CD4-positive, alpha-beta T cell treated with Interferon gamma for 1 hour (primary cell): ENCODE measurements at places on chromosomes 4 and X.

DNA sequence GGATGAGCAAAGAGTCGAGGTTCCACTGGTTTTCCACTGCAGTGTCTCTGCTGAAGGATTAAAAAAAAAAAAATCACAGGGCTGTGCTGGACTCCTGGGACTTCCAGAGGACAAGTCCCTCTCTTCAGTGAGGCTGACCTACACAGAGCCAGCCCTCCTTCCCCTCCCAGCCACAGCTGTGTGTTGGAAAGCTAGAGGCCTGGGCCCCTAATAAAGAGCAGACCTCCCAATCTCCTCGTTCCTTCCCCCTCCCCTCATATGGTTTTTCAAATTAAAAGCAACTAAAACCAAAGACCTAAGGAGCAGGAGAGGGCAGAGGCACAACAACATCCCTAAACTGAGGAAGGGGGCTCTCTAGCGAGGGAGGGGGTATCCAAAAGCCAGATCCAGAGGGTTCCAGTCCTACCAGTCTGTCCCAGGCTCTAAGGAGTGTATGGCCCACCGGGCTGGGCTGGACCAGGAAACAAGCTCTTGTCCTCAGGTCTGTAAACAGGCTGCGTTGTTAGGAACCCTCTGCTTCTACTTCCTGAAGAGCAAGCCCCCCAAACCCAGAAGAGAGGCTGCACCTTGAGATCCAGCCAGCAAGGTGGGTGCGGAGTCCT is 4.0 kb upstream of the PDGFRA start:
- DNase-seq = no peak

- no peak for DNase-seq
Observed at GRCh38 chr4:85784947-85785346, 310.0 kb downstream of the ARHGAP24 start.

DNA sequence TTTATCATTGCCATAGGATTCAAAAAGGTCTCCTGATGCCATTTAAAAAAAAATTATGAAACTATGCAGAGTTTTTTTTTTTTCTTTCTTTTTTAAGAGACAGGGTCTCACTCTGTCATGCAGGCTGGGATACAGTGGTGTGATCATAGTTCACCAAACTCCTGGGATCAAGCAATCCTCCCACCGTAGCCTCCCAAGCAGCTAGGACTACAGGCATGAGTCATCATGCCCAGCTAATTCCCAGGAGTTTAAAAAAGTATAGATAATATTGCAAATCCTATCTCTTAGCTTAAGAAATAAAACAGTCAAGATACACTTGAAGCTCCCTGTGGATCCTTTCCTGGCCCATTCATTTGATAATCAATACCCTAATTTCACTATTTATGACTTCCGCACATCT is 58.6 kb upstream of the PRSS48 start:
- DNase-seq = no peak

- DNase-seq = no peak
Observed at GRCh38 chr4:107017443-107018343, 18.4 kb downstream of the DKK2 start.

- no peak for DNase-seq
Observed at GRCh38 chrX:129719931-129720530, 18.7 kb upstream of the XPNPEP2 start.

DNA sequence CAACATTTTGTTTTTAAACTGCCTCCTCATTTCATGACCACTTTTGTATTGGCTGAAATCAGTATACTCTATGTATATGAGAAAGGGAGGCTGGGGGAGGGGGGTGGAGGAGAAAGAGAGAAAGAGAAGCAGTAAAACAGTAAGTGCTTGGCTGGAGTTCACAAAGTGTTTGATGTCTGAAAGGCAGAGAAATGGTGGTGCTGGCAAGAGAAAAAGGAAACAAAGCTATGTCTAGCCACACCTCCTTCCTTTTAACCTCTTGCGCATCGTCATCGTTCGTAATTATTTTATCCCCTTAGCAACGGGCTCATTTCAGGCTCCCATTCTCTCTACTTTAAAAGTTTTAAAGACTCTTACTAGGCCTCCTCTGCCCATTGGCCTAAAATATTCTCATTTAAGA is 25.6 kb downstream of the RPA4 start:
- DNase-seq = no peak

DNA sequence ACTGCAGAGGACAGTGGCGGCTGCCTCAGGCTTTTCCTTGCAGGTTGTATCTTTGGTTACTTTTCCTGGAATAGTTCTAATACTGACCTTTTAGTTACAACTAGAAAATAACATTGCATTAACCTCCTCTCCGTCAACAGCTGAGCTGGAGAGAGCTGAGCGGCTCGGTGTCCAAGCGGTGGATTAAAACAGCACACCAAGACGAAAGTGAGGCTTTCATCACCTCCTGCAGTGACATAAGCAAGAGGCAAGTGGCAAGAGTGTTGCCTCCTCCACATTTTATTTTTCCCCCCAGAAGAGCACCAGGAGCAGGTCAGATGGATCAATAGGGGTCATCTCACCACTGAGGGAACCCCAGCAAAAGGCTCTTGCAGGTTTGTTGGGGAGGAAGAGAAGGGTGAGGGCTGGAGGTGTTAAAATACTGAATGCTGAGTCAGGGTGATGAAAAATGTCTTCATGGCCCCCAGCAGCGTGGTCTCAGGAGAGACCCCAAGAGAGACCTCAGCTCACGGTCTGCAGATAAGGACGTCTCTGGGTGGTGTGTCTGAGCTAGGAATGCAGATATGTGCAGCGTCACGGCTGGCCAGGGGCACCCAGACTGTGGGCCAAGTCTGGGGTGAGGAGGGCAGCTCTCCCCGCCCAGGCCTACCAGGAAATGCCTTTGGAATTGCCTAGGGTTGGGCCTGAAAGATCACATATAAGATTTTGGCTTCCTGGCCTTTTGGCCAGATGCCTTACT is 50.3 kb downstream of the CASP3 start:
- no peak for DNase-seq

DNA sequence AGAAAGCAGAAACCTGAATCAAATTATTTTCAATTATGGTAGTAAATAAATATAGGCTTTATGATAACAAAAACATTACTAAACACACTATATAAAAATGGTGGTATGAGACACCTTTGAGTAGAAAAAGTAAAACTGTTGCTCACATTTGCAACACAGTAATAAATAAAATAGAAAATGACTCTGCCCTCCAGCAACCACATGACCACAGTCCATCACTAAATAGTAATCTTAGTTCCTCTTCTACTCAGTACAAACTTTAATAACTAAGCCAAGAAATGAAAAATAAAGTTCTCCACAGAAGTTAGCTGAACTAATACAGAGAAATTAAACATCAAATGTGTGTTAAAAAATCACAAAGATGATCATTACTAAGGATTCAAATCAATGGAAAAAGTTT is 108.5 kb downstream of the ADGRA3 start:
- DNase-seq = no peak

DNA sequence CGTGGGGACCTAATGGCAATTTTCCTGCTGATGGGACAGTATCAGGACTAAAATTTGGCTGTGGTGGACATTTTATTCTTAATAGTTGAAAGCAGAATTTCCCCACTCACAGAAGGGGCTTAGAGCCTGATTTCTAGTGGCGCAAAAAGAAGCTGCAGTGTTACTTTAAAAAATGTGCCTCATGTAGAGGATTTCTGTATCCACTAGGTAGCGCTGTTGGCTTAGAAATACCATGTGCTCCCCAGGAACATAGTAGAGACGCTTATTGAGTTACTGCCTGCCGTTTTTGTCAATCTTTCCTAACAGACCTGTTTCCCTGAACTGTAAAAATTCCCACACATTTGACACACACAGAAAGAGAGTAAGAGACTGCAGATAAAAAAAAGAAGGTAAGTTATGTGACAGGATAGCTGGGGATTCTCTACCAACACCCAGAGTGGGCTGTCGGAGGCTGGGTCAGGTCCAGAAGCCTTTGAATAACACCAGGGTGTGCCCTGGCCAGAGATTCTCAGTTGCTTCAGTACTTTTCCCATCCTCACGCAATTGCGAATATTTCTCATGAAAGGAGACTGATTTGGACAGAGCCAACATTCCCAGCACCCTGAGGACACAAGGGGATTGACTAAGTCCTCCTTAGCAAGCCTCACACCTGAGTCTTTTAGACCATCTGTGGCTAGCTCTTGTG is 88.4 kb downstream of the ZXDA start:
- DNase-seq = no peak

GRCh38 chr4:29805245-29805644 is 914.9 kb upstream of the PCDH7 start:
- DNase-seq = no peak
